GM06990 (cell line): ENCODE measurements at places on chromosomes 13 and 19.

- no peak for DNase-seq
Observed at GRCh38 chr19:18311502-18312091, 11.3 kb downstream of the LSM4 start.

DNA sequence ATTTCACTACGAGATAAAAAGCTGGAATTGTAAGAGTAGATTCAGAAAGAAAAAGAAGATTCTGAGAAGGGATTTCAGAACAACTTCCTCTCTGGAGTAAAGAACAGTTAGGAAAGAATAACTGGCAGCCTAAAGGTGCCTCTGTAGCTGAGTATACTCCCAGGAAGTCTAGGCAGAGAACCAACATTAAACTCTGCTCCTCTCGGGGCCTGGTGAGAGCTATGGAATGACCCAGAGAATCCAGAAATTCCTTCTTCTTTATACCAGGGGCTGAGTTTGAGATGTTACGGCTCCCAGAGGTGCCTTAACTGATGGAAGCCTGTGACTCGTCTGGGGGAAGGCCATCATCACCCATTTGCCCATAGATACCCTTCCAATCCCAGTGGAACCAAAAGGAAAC is 39.1 kb downstream of the FAM216B start:
- no peak for DNase-seq

- DNase-seq = peak; percentile 75
Observed at GRCh38 chr19:996051-996838, 4.0 kb upstream of the GRIN3B start.

GRCh38 chr19:7292950-7293761 is 1.1 kb downstream of the INSR start:
- peak; percentile 44 for DNase-seq

GRCh38 chr19:55563261-55563690 is 17.4 kb downstream of the ZNF579 start:
- no peak for DNase-seq

- DNase-seq = no peak
Observed at GRCh38 chr13:112602189-112602588, 14.2 kb upstream of the TUBGCP3 start.

DNA sequence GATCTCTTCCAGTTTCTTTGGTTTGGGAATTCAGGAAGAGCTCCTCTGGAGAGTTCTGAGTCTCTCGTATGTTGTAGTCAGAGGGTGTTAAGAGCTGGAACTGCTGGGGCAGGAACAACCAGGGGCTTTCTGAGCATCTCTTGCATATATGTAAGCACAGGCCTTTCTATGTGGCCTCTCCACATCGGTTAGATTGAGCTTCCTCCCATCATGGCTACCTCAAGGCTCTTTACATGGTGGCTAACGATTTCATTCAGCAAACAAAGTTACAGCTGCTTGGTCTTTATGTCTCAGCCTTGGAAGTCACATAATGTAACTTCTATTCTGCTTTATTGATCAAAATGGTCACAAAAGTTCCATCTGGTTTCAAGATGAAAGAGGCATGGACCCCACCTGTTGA is 20.5 kb upstream of the PLAUR start:
- DNase-seq = no peak

- no peak for DNase-seq
Observed at GRCh38 chr19:34172661-34173192, 423 bp downstream of the LSM14A start.

GRCh38 chr19:40055832-40056504 is at the start of gene ZNF780B:
ZNF780B (minus strand) TSS chr19:40056231; CDS start chr19:40050332, 5,899 bp downstream.
- peak; percentile 81 for DNase-seq
